ENCODE measurements at places on chromosomes 5 and 9. TPM values are rescaled to one million over a fixed set of nuclear protein-coding genes. Genes with fewer than 3 reads are reported as not detected.

GRCh38 chr5:146463446-146463845 lies 16.3 kb downstream of the TCERG1 start:
- no peak overlapping the region for H3K4me3 ChIP-seq
- no peak overlapping the region for H3K27ac ChIP-seq
- peaks cover 15% of the 10 kb centered on the region for H3K4me1 ChIP-seq
- H3K36me3 ChIP-seq = peaks cover 40% of the 10 kb centered on the region
- no peaks in the 10 kb centered on the region for H3K27me3 ChIP-seq
- no peak for DNase-seq

Gene DBH
- not detected for total RNA-seq

DNA sequence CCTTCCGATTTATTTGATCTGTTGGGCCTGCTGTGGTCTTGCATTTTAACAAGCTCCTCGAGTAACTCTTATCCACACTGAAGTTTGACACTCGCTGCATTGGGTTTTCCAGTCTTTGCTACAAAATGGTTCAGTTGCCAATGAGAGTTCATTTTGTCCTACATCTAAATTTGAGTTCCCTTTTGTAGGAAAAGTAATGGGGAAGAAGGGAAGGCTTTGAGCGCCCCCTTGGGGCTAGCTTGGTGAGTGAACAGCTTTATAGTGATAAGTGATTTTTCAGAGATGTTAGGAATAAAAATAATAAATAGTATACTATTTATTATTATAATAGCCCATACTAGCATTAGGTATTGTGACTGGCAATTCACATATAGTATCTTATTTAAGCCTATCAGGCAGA lies 89.9 kb upstream of the GNAQ start:
- no peak overlapping the region for H3K4me3 ChIP-seq
- no peaks in the 10 kb centered on the region for H3K36me3 ChIP-seq
- no peaks in the 10 kb centered on the region for H3K4me1 ChIP-seq
- H3K27me3 ChIP-seq = peaks cover 58% of the 10 kb centered on the region

Gene INSL4
- not detected for total RNA-seq

- H3K4me1 ChIP-seq = peaks cover 1% of the 10 kb centered on the region
- H3K27ac ChIP-seq = no peak overlapping the region
- peak; percentile 90 for DNase-seq
- no peaks in the 10 kb centered on the region for H3K36me3 ChIP-seq
- peaks cover 20% of the 10 kb centered on the region for H3K27me3 ChIP-seq
- H3K4me3 ChIP-seq = no peak overlapping the region
These were observed 7.9 kb downstream of the GABRP start for GRCh38 chr5:170791325-170791954.

DNA sequence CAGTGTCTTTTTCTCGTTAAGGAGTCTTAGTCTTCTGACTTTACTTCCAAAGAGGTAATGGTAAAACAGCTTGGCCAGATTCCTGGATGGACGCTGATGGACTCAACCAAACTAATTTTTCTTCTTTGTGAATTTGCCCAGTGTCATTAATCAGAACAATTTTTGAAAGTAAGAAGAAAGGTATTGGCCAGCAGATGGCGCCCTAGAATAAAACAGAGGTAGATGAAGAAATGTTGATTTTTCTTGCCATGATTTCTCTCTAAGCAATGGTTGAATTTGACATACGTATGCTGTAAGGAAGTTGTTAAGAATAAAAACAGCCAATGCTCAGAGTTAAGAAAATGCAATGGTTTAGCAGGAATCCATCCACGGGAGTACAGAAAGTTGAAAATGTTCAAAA lies 500.0 kb downstream of the DIRAS2 start:
- H3K4me1 ChIP-seq = no peaks in the 10 kb centered on the region
- no peak for DNase-seq
- H3K27me3 ChIP-seq = peaks cover 33% of the 10 kb centered on the region
- no peaks in the 10 kb centered on the region for H3K36me3 ChIP-seq

- H3K4me3 ChIP-seq = no peak overlapping the region
- no peak overlapping the region for H3K27ac ChIP-seq
- H3K4me1 ChIP-seq = no peaks in the 10 kb centered on the region
- DNase-seq = no peak
- no peaks in the 10 kb centered on the region for H3K27me3 ChIP-seq
- H3K36me3 ChIP-seq = no peaks in the 10 kb centered on the region
These were observed 391.5 kb upstream of the SMC2 start for GRCh38 chr9:103702572-103702971.

GRCh38 chr5:110612794-110613247 lies 113.7 kb downstream of the TMEM232 start:
- no peak overlapping the region for H3K4me3 ChIP-seq
- no peaks in the 10 kb centered on the region for H3K4me1 ChIP-seq
- H3K27me3 ChIP-seq = no peaks in the 10 kb centered on the region
- H3K27ac ChIP-seq = no peak overlapping the region
- no peak for DNase-seq

DNA sequence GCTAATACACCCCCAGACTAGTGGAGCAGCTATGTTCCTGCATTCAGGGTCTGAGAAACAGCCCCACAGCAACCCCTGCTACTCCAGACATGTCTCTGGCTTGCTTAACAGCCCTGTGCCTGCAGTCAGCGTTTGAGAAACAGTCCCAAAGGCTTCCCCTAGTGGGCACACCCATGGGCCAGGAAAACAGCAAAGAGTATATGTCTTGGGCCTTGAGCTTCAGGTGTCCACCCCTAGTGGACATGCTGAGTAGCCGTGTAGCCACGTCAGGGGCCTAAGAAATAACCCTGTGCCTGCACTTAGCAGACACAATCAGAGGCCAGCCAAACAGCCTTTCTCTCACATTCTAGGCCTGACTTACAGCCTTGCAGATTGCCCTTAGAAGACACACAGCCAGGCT lies 698.6 kb downstream of the PTPRD start:
- H3K36me3 ChIP-seq = no peaks in the 10 kb centered on the region
- no peak for DNase-seq
- no peak overlapping the region for H3K4me3 ChIP-seq
- no peaks in the 10 kb centered on the region for H3K4me1 ChIP-seq
- no peak overlapping the region for H3K27ac ChIP-seq

- no peaks in the 10 kb centered on the region for H3K4me1 ChIP-seq
- no peak overlapping the region for H3K4me3 ChIP-seq
- no peak for DNase-seq
- no peaks in the 10 kb centered on the region for H3K27me3 ChIP-seq
- no peak overlapping the region for H3K27ac ChIP-seq
These were observed 19.3 kb downstream of the PGGT1B start for GRCh38 chr5:115243412-115243811.

- H3K27me3 ChIP-seq = no peaks in the 10 kb centered on the region
- H3K4me1 ChIP-seq = no peaks in the 10 kb centered on the region
- no peak overlapping the region for H3K27ac ChIP-seq
- peaks cover 6% of the 10 kb centered on the region for H3K36me3 ChIP-seq
- DNase-seq = no peak
These were observed 2007.1 kb downstream of the EFNA5 start for GRCh38 chr5:105663671-105664070.

Gene GHR
- total RNA-seq = 2.7 TPM

Gene HMMR
- 5.5 TPM for total RNA-seq

Gene SLC46A2
- not detected for total RNA-seq

DNA sequence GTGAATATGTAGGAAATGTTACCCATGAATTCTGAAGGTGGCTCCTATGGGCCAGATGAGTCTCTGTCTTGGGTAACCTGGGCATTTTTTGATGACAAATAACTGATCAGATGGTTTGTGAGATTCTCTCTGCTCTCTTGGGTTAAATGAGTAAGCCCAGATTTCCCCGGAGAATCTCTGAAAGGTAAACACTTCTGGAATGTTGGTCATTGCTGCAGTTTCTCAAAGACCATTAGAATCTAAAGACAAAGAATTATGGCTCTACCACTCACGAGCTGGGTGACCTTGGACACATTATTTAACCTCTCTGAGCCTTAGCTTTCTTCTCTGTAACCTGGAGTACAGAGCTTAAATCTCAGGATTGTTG lies 191.2 kb downstream of the DAB2IP start:
- peaks cover 14% of the 10 kb centered on the region for H3K4me1 ChIP-seq
- no peak overlapping the region for H3K4me3 ChIP-seq
- H3K27ac ChIP-seq = no peak overlapping the region
- DNase-seq = no peak

DNA sequence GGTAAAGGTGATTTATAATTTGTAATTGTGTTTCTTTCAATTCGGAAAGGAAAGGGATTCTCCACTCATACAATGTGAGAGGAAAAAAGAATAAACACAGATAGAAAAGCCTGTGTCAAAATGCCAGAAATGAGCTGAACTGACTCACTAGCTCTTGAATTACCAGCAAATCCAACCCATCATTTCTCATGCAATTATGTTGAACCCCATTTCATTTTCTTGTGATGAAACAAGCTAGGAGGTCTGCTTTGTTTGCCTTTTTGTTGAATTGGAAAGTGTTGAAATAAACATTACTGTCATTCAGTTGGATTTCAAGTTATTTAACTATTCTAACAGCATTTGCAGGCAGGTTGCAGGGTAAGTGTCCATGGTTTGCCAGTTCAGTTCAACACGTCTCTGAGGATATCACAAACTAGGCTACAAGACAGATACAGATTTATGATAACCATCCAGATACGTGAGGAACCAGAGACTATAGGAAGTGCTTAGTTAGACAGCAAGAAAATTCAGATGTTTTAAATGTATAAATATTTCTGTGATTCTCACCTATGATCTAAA lies 547.2 kb downstream of the MAT2B start:
- H3K4me1 ChIP-seq = no peaks in the 10 kb centered on the region
- H3K27me3 ChIP-seq = no peaks in the 10 kb centered on the region
- H3K27ac ChIP-seq = no peak overlapping the region
- no peak overlapping the region for H3K4me3 ChIP-seq

Gene CCL27
- 0.78 TPM for total RNA-seq

Gene RGS7BP
- not detected for total RNA-seq

Gene TAF11L11
- total RNA-seq = not detected

- H3K4me1 ChIP-seq = peaks cover 37% of the 10 kb centered on the region
- H3K27me3 ChIP-seq = no peaks in the 10 kb centered on the region
- H3K36me3 ChIP-seq = no peaks in the 10 kb centered on the region
These were observed 11.2 kb upstream of the ZSWIM6 start for GRCh38 chr5:61320860-61321259.

DNA sequence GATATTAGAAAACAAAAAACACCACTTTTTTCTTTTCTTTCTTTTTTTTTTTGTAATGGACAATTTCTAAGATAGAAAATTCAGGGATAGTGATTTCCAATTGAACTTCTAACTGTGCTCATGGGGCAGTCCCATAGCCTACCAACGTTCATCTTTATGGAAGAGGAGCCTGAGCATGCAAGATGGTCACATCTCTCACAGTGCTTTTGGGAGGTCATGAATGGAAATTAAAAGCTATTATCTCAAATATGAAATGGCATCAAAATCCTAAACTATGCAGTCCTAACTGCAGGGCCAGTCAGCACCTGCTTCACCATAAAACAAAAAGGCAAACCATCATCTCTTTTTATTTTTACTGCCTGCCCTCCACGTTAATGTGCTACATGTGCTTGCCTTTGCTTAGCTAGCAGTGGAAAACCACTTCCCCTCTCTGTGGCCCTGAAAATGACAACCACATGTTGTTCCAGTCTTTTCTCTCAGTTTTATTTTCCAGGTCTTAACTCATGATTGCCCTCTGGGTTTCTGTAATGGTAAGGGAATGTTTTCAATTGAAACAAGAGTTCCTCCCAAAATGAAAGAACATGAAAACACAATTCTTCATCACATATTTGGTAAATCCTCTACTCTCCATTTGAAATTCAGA lies 16.7 kb downstream of the IFNB1 start:
- no peak for DNase-seq
- no peak overlapping the region for H3K4me3 ChIP-seq
- H3K4me1 ChIP-seq = peaks cover 19% of the 10 kb centered on the region
- peak overlapping the region; percentile 58 for H3K27ac ChIP-seq
- peaks cover 1% of the 10 kb centered on the region for H3K36me3 ChIP-seq

DNA sequence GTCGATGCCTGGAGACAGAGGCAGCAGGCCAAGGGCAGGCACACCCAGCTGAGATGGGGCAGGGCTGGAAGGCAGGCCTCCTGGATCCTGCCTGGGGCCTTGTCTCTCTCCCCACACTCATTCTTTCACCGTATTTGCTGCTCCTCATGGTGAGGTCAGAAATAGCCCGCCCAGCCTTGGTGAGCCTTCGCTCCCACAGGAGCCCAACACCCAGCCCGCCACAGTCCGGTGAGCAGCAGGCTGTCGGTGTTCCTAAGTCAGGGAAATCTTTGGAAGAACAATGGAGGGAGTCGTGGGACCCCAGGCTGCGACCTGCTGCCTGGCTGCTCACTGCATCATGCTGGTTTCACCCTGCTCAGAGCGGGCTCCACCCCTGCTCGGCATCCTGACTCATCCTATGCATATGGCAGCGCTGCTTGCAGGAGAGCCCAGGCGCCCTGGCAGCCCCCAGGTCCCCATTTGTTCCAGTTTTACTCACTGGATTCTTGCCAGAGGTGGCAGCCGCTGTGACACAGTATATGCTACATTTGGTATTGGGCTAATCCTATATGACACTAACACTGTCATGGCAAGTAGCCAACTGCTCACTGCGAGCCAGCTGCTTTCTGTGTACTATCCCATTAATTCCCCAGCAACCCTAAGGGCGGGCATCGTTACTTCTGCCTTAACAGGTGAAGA lies 53.2 kb upstream of the NCS1 start:
- H3K27me3 ChIP-seq = no peaks in the 10 kb centered on the region
- H3K4me3 ChIP-seq = peak overlapping the region; percentile 30
- H3K36me3 ChIP-seq = peaks cover 12% of the 10 kb centered on the region
- peak; percentile 86 for DNase-seq

- no peaks in the 10 kb centered on the region for H3K27me3 ChIP-seq
- no peaks in the 10 kb centered on the region for H3K4me1 ChIP-seq
These were observed 340.4 kb downstream of the CTNND2 start for GRCh38 chr5:11563822-11564221.

- DNase-seq = no peak
- no peak overlapping the region for H3K27ac ChIP-seq
- no peak overlapping the region for H3K4me3 ChIP-seq
- peaks cover 3% of the 10 kb centered on the region for H3K4me1 ChIP-seq
- no peaks in the 10 kb centered on the region for H3K27me3 ChIP-seq
These were observed 10.1 kb upstream of the NRARP start for GRCh38 chr9:137311986-137312851.

DNA sequence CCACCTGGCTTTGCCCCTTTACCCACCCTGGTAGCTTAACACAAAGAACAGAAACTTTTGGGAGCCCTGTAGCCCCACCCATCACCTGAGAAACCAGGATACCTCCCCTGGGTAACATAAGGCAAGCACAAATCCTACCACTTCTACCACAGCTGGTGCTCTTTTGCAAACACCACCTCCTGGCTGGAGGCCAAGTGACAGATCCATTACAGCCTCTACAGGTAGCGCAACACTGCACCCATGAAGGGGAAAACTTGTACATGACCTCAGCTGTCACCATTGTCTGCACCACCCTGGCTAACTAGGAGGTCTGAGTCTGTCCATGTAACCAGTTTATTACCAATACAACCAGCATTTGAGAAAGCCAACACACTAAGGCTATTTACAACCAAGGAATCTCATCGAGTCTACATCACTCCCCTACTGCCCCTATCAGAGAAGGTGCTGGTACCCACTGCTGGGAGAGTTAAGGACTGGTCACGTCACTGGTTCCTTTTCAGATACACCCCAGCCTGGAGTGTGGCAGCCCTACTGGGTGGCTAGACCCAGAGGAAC lies 128.6 kb downstream of the PJA2 start:
- H3K27me3 ChIP-seq = no peaks in the 10 kb centered on the region
- peaks cover 11% of the 10 kb centered on the region for H3K36me3 ChIP-seq
- no peak for DNase-seq
- no peak overlapping the region for H3K27ac ChIP-seq
- H3K4me1 ChIP-seq = no peaks in the 10 kb centered on the region

- no peaks in the 10 kb centered on the region for H3K4me1 ChIP-seq
- H3K36me3 ChIP-seq = no peaks in the 10 kb centered on the region
- H3K27ac ChIP-seq = no peak overlapping the region
- no peak overlapping the region for H3K4me3 ChIP-seq
- no peak for DNase-seq
- H3K27me3 ChIP-seq = peaks cover 20% of the 10 kb centered on the region
These were observed 176.6 kb upstream of the TYRP1 start for GRCh38 chr9:12516573-12516972.

Gene TCF7
- total RNA-seq = 0.57 TPM

Gene ADAMTSL2
- 0.11 TPM for total RNA-seq
